ENCODE measurements at places on chromosomes 4 and X.

- no peak for DNase-seq
These were observed 63.3 kb downstream of the AFAP1 start for GRCh38 chr4:7876201-7876875.

DNA sequence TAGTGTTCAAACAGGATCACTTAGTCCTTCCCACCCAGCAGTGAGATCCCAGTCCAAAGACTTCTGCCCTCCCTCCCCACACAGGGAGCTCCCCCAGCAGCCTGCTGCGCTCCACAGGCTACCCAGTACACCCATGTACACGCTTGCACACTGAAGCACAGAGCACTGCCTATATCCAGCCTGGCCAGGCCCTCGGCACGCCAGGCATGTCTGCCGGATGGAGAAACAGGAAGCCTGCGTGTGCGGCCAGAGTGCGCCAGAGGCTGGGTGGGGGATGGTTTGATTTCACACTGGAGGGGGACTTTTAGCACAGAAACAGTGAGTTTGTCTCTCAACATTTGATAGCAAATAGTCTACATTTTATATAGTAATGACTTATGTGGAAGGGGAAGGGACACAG lies 833.5 kb upstream of the IGFBP7 start:
- DNase-seq: no peak

GRCh38 chr4:6277139-6277802 lies 7.6 kb downstream of the WFS1 start:
- DNase-seq: no peak

DNA sequence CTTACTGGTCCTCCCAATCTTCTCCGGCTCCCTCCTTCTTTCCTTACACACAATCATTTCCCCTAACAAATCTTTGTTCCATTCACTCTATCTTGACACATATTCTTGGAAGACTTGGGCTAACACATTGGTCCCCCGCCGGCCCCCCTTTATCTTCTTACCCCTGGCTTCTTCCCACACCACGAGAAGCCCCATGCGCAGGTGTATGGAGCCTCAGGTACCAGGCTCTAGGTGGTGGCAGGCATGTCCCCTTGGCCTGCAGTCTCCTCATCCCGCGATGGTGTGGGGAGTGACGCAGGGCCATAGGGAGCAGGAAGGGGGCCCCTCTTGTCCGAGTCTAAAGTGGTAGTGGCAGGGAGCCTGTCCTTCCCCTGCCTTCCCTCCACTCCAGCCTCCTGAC lies 49.9 kb downstream of the DIPK2B start:
- DNase-seq: no peak

GRCh38 chr4:168723020-168723419 lies 226.2 kb downstream of the PALLD start:
- DNase-seq: no peak

- no peak for DNase-seq
These were observed 173.3 kb upstream of the ARHGEF9 start for GRCh38 chrX:63958134-63958865.

GRCh38 chr4:81431971-81432370 lies 39.7 kb downstream of the RASGEF1B start:
- no peak for DNase-seq

- no peak for DNase-seq
These were observed 106.9 kb upstream of the ACSL4 start for GRCh38 chrX:109839694-109840567.

DNA sequence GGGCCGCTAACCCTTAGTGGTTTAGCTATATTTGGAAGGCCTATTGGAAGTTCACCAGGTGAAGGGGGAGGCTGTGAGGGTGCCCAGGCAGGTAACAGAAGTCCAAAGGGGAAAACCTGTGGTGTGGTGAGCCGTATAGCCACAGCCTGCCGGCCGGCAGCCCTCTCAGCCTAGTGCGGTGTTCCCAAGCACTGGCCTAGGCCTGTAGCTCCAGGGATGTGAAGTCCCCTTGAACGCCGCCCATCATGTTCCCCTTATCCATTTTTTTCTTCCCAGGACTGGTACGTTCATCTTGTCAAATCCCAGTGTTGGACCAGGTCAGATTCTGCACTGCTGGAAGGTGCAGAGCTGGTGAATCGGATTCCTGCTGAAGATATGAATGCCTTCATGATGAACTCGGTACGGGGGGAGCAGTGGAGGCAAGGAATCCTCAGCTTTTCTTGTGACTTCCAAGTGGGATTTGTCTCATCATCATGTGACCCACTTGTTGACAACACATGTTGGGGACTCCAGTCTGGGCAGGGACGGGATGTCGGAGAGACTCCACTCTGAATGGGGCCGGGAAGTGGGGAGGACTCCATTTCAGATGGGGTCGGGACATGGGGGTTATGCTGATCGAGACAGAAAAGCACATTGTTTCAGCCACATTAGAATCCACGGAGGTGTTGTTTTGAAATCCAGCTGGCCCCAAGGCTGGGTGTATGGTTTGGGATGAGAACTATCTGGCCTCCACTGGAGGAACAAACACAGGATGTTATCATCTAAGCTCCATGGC lies 39.2 kb upstream of the MSANTD1 start:
- DNase-seq: no peak

DNA sequence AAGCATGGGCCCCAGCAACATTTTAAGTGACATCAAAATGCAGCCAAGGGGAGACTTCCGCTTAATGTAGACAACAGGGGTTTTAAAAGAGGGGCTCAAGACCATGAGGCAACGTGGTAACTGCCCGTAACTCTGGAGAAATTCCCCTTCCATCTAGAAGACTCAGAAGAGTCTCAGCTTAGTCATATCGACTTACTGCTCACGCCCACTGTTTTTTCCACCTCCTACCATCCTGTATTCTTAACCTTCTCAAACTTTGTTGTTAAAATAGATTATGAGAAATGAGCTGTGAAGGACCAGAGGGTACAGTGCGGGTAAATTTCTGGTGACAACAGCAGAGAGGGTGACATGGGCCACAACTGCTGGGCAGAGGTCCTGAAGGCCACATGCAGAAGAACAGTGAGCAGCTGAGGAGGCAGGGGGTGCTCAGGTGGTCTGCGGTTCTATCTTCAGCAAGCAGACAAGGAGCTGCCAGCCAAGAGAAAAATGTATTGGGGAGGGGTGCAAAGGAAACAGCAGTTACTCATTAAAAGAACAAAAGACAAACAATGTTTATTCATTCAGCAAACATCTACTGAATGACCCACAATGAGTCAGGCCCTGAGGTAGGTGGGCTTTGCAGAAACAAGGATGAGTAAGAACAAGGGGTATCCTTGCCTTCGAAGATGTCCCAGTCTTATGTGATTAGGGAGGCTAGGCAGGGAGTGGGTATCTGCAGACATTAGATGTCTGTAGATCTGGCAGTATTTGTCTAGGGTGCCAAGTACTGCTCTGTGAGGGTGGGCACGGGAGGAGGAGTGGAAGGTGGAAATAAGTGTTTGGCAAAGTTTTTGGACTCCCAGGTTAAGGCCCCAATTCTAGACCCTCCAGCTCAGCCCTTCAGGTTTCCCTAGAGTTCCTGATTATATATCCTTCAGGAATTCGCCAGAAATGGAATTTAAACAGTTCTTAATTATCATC lies 175.3 kb downstream of the TSPAN5 start:
- DNase-seq: peak; percentile 40

GRCh38 chr4:13597141-13597540 lies 30.4 kb downstream of the BOD1L1 start:
- DNase-seq: no peak

GRCh38 chrX:116009346-116009745 lies 161.2 kb upstream of the AGTR2 start:
- no peak for DNase-seq

DNA sequence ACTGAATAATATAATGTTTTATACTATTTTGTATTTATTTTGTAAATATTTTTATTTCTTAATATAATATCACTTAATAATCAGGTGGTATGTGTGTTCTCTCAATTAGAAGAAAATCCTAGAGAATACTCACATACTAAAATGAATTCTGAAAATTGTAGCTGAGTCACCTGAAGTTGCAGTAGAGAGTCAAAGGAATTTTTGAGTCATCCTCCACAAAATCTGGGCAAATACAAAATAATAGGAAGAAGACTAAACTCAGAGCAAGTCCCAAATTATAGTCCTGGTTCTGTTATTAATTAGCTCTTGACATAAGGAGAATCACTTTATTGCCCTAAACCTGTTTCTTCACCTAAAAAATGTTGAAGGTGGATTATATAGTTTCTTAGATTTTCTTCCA lies 57.8 kb downstream of the SPATA4 start:
- DNase-seq: no peak

DNA sequence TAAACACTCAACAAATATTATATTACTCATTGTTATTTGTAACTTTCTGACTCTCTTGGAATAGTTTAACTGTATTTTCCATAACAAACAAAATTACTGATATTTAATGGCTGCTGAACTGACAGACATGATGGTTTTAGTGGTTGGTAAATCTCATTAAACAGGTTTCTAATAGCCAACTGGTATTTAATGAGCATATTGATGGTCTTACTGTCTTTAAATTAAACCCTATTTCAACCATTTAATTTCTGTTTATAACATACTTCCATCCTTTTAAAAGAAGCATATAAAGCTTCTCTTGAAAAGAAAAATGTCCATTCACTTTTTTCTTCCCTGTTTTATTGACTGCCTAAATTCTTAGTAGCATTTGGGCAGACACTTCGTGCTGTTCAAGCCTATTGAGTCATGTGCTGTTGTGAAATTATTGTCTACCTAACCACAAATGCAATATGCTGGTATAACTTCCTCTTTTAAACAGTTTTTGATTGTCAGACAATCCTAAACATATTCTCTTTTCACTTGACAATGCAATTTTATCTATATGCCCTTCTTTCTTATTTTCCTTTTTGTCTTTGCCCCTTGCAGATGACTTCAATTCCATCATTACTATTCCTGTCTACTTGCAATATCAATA lies 163.9 kb upstream of the SLC7A11 start:
- no peak for DNase-seq
